ENCODE measurements at places on chromosomes 12 and 14.

- no peak for DNase-seq
Measured at GRCh38 chr14:54567639-54568561, 972 bp downstream of the SAMD4A start.

- no peak for DNase-seq
Measured at GRCh38 chr12:91406920-91407341, 224.3 kb upstream of the DCN start.

- DNase-seq, result no peak
Measured at GRCh38 chr14:80456209-80456608, 244.9 kb upstream of the DIO2 start.

DNA sequence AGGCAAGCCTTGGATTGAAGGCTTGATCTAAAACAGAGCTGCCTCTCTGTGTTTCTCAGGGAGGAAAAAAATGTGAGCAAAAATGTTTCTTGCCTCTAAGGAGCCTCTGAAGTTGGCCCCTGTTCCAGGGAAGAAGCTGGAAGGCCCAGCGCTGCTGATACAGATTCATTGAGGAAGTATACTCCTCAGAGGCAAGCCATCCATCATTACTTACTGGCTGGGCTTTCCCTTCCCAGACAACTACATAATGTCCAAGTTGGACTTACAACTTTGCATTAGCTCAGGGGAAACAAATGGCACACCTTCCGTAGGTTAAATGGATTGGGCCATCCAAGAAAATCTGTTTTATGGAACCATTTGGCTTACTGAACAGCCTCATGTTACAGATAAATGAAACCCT lies 263.7 kb upstream of the SEL1L start:
- no peak for DNase-seq

GRCh38 chr14:103436533-103436932 lies 51.3 kb downstream of the MARK3 start:
- DNase-seq, result no peak

DNA sequence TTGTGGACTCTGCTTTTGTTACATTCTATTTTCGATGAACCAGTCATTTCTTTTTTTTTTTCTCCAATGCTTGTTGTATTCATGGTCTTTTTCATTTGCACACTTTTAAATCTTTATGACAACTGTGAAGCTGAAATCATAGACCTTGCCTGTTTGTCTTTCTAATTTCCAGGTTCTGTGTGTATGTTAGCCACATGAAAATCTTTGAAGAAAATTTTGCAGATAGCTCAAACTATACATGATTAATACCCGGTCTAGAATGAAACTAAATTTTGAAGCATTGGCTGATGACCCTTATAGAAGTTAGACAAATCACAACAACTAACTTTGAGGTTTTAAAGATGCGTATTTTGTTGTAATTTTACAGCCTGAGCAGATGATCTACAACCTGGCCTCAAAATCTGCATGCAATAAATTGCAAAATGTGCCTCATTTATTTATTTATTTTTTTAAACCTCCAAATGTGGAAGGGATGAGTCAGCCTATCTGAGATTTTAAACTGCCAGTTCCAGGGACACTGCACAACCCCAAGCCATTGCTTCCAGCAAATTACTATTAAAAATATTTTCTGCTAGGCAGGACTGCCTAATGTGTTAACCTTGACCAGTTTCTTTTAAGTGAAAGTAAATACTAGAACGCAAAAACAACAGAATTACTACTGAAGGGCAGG lies 96.3 kb upstream of the NAV3 start:
- DNase-seq, result no peak

DNA sequence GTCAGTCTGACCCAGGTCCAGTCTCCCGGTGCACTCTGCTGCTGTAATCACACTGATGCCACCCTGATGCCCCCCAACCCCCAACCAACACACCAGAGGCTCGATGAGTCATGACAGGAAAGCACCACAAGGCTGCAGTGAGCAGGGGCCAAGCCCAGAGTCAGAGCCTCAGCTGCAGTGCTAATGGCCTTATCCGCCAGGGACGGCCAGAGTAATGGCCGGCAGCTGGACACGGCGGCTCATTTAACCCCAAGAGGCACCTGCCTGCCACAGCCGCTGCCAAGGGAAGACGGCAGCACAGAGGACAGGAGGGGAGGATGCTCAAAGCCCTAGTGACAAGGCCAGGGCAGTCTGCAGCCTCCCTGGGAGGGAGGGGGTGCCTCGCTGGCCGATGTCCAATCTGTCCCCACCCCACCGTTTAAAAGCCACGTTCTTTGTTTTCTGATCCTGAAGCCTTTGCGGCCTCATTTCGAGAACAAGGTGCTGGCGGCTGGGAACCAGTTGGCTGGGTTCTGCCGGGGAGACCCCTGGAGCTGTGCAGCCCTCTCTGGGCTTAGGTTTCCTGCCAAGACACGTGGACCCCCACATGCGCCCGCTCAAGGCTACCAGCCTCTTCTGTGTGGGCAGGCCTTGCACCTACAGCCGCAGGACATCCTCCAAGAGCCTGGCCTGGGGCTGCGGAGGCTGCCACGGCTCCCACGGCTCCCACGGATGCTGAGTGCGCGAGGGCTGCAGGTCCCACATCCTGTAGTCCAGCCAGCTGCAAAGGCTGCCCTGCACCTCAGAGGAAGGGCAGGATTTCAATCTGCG lies 13.1 kb downstream of the CCDC85C start:
- DNase-seq, result no peak

DNA sequence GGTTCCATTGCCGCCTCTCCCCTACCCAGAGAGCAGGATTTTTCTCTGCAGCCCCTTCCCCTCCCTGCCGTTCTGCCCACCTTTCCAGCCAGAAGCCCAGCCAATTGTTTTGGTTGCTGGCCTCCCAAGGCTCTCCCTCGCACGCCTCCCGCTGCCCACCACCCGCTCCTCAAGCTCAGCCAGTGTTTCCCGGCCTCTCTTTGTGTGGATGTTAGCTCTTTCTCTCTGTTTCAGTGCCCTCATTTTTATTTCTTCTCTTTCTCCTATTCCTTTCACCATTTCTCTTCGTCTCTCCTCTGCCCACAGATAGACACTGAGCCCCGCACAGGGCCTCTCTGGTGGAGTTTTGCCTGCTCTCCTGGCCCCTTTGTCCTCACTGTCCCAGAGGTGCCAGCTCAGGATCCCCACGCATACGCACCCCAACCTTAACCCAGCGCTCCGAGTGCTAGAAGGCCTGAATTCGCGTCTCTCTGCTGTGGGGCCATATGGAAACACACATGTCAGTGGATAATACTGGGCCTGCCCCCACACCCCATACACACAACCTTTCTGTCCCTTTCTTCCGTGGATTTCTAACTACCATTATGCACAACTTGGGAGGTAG lies 54.9 kb downstream of the SMUG1 start:
- no peak for DNase-seq

DNA sequence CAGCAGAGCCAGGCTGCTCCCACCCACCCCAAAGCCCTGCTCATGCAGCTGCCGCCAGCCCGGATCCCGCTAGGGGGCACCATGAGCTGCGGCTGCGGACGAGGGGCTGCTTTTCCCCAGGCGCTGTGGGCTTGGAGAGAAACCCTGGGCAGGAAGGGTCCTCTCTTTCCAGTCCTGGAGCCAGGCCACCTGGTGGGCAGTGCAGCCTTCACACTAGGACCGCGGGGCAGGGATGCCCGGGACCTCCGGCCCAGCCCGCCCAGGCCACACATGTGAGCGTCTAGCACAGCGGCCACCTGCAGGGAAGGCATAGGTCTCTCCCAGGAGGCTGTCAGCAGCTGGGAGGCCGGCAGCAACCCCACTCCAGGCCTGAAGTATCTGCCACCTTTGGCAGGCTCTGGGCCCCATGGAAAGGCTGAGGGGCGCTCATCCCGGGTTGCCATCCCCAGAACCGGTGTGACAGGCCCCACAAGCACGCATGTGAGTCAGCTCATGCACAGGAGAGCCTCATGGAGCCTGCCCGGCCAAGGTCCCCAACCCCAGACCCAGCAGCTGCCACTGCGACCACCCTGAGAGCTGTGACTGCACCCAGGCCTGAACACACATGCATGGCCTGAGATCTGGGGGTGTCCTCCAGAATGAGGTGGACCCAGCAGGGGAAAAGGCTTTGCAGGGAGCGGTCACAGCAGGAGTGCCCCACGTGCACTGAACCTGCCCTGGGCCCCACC lies 280.0 kb upstream of the RTL1 start:
- DNase-seq, result no peak

- DNase-seq, result no peak
Measured at GRCh38 chr14:104149617-104150135, 11.3 kb downstream of the KIF26A start.

- no peak for DNase-seq
Measured at GRCh38 chr12:105906561-105906960, 232.2 kb downstream of the NUAK1 start.

GRCh38 chr12:55642669-55643068 lies 6.0 kb downstream of the OR10P1 start:
- DNase-seq, result no peak

GRCh38 chr14:93228550-93228949 lies 21.5 kb downstream of the UBR7 start:
- DNase-seq, result no peak

DNA sequence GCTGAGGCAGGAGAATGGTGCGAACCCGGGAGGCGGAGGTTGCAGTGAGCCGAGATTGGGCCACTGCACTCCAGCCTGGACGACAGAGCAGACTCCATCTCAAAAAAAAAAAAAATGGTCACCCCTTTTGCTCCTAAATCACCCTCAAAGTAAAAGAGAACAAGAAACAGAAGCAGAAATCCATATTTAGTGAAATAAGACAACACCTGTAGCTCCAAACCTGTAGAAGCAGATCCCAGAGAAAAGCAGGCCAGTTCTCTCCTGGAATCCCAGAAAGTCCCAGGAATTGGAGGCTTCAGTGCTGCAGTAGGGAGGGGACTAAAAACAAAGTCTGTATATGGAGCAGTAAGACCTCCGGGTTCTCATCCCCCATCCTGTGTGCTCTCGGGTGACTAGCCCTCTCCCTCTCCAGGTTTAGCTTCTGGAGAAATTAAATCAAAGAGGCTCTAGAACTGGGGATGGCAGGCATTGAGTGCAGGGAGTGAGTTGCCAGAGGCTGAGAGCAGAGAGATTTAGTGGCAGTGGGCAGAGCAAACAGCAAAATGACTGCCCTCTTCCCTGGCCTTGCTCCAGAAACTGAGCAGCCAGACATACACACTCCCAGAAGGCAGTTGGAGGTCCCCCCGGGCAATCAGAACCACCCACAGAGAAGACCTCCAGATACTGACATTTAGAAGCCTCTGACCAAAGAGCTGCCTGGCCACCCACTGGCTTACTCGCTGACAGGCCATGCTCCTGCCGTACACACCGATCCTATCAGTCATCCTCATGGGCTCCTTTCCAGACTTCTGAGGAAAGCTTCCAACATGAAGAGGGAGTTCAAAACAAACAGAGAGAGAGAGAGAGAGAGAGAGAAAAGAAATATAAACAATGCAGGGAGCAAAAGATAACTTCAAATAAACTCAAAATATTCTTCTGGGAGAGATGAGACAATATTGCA lies 6.3 kb upstream of the MLXIP start:
- DNase-seq, result no peak

GRCh38 chr12:105285378-105285777 lies 45.1 kb upstream of the C12orf75 start:
- DNase-seq, result no peak

- DNase-seq, result peak; percentile 66
Measured at GRCh38 chr14:65170768-65171507, 68.6 kb upstream of the MAX start.

- no peak for DNase-seq
Measured at GRCh38 chr14:69244946-69245345, 15.0 kb upstream of the GALNT16 start.

GRCh38 chr12:11729439-11730150 lies 80.1 kb downstream of the ETV6 start:
- DNase-seq, result no peak

DNA sequence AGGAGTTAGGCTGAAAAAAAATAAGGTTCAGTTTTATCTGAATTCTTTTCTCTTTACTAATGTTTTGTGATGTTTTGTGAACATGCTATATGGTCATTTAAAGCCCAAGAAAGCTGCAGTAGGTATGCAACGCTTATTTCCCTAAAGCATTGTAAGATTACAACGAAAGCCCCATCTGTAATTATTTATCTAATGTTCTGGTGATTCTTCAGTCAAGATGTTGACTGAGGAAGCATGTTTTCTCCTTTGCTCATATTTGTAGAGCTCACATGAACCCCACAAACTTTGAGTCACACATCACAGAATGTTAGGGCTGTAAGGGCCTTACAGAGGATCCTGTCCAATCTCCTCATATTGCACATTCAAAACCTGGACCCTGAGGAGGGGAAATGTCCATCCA lies 3.2 kb upstream of the TUBA1C start:
- DNase-seq, result no peak

DNA sequence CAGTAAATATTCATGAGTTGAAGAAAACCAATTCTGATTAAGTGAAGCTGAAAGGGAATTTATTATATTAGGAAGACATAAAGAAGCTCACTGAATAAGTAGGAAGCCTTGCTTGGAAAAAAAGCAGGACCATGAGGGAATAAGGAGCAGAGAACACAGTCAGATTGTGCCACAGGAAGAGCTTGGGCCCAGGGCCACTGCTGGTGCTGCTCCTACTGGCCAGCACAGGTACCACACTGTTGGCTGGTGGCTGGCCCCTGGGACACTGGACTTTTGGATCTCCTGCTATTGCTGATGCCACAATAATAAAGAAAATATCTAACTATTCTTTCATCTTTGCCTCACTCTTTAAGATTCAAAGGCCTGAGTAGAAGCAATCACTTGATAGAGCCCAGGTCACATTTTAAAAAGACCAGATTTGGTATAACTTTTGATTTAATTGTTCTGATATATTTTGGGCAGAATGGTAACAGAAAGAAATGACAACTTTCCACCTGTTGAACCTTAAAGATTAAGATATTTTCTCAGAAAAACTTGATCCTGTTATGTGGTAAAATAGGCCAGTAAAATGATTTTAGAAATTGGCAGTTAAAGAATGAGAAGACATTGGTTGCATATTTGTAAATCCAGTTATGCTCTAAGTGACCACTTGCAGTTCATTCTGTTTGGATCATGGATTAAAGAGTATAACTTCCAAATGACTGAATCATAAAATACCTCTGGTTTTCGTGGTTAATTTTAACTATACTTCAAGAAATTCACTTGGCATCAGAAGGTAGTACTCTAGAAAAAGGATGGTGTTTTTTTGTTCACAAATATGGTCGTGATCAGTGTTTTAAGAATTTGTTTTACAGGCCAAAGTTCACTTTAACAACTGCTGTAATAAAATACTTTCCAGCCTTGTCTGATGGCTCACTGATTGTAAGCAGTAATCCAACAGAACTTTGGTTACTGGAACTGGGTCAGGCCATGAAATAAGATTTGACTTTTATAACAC lies 68.3 kb downstream of the DERA start:
- DNase-seq, result no peak

- DNase-seq, result peak; percentile 86
Measured at GRCh38 chr12:121209624-121210572, at the start of gene P2RX4. TSS of gene P2RX4 (plus strand) at chr12:121210129. CDS start at chr12:121210165, 36 bp downstream.

- no peak for DNase-seq
Measured at GRCh38 chr12:4379405-4379804, at the start of gene FGF23. TSS of gene FGF23 (minus strand) at chr12:4379712. CDS start at chr12:4379582, 130 bp downstream.

- no peak for DNase-seq
Measured at GRCh38 chr14:23060536-23061260, 3.4 kb upstream of the CDH24 start.
